Ureter (tissue), 1 donor: ENCODE measurements at places on chromosomes 1 and 21.

GRCh38 chr1:160232911-160233310 lies 27.7 kb downstream of the PEA15 start:
- no peak for DNase-seq

GRCh38 chr1:113007706-113008364 lies 51.8 kb upstream of the SLC16A1 start:
- DNase-seq: no peak

DNA sequence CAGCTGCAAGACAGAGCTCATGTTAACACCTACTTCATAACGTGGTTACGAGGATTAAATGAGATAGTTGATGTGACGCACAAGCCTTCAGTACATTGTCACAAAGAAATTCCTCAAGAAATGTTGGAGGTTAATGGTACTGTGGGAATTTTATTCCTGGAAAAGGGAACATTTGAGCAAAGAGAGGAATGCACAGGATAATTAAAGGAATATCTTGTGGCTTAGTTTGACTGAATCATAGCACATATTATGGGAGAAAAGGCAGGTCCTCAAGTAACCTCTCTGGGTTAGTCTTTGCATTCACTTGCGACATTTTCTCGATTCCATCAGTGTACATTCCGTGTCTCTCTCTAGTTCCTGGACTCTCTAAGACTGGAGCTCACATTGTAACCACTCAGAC lies 300.2 kb upstream of the DUSP10 start:
- no peak for DNase-seq

- no peak for DNase-seq
Observed at GRCh38 chr1:6982860-6983259, 197.6 kb downstream of the CAMTA1 start.
